ENCODE measurements at places on chromosomes 5 and 9.

DNA sequence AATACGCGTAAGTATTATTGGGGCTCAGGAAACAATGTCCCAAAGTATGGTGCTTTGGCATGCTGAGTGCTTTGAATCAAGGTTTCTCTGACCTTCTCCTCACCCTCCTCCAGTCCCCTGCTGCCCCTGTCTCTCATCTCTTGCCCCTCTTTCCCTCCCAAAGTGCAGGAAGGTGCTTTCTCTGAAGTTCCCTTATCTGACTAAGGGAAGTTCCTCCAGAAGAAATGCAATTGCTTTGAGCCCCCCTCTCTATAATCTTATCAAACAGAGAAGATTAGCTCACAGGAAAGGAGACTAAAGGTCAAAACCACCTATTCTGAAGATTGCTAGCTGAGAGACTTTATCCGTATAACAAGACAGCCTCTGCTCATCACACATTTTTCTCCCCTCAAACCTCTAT, 288.1 kb downstream of the ARL15 start:
- DNase-seq: no peak

- no peak for DNase-seq
These were observed 72.4 kb upstream of the ADAMTS2 start for GRCh38 chr5:179417696-179418095.

GRCh38 chr5:13606051-13606450, 338.4 kb downstream of the DNAH5 start:
- DNase-seq: no peak

DNA sequence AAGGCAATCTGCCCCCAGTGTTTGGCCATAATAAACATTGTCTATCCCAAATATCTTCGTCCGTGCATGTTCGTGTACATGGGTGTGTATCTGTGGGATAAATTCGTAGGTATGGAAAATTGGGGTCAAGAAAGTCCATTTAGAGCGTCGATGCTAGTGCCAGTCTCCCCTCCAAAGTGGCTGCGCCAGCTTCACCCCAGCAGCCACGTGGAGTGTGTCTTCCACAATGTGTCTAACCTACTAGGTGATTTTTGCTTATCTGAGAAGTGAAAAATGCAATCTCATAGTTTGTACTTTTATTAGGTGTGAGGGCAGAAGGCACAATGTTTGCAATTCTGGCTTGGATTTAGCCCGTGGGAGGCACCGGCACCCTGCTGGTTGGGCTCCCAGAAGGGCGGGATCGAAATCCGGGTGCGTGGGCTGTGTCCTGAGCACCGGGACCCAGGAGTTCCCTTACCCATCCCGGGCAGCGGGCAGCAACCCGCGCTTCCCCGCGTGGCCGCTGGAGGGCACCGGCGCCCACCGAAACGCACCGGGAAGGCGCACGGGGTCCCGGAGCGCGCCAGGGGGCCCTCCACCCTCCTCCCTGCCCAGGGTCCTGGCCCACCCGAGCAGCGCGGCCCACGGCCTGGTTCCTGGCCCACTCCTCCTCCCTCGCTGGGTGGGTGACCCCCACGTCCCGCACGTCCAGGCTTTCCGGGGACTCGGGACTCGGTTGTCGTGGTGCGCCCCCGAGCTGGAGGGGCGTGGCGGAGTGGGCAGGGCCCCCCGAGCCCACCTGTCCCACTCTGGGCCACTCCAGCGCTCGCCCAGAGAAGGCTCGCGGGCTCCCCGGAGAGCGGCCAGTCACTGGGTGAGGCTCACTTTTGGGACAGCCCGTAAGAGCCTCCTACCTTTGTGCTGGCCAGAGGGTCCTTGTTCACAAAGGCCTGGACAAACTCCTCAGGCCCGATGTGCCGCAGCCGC, 55.4 kb upstream of the RNF130 start:
- peak; percentile 47 for DNase-seq

- no peak for DNase-seq
These were observed 78.5 kb upstream of the TBC1D2 start for GRCh38 chr9:98333703-98334582.

DNA sequence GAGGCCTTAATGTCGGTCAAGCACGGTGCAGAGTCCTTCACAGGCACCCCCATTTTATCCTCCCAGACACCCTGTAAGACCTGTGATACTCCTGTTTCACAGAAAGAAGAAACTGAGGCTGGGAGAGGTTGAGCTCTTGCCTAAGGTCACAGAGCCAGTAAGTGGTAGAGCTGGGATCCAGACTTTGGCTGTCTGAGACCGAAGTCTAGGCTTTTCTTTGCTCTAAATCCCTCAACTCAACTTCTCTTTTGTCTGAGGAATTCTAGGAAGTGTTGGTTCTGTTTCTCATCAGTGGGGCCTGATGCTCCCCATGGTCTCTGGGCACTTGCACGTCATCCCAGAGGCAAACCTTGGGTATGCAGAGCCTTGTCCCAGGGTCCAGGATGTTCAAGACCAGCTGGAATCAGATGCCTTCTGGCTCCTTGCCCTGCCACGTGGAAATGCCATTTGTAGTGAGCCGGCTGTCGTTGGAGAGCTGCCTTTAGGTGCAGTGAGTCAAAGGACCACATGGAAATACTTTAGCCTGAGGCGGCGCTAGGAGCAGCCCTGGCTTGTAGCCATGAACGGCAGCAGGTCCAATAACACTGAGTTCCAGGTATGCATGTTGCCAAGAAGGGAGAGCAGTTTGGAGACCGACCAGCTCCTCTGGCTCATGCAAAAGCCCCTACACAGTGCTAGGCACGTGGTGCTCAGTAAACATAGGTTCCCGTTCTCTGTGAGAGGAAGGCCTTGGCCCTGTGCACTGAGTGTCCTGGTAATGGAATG, 9.2 kb downstream of the DCANP1 start:
- DNase-seq: no peak

- no peak for DNase-seq
These were observed 59.8 kb downstream of the MARCHF11 start for GRCh38 chr5:16119790-16120189.

DNA sequence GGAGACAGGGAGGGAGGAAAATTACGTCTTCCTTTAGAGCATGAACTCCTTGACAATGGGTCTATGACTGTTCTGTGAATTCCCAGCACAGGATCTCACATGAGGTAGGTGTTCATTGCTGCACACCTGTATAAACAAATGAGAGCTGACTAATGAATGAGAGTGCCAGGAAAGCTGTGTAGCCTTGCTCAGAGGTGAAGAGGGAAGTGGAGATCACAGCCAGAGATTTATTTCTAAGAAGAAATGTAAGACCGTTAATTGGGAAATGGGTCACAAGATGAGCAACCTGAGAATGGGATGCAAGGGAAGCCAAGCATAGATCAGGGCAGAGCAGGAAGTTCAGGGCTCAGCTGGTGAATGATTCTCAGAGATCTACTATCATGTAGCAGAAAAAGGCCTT, 295.1 kb downstream of the CDK5RAP2 start:
- DNase-seq: no peak

- DNase-seq: peak; percentile 63
These were observed 23.4 kb downstream of the SPACA9 start for GRCh38 chr9:132901858-132902831.

GRCh38 chr9:93390953-93391515, 60.5 kb upstream of the FAM120A start:
- DNase-seq: no peak

DNA sequence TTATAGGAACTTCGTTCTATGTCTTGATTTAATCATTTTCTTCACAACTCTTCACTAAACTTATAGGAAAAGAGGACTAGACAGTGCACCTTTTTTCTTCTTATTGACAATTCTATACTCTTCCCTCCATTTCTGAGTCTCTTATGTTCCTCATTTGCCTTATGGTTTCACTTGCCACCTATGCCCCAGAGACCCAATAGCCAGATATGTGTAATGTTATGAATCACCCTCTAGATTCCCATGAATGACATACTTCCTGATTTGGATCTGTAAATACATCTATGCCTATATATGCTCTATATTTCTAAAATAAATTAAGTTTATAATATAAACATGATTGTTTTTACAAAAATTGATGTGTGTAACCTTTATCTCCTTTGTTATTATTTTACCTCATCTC, 514.1 kb upstream of the MEF2C start:
- DNase-seq: no peak

GRCh38 chr5:62593331-62593730, 14.7 kb downstream of the LRRC70 start:
- DNase-seq: no peak

DNA sequence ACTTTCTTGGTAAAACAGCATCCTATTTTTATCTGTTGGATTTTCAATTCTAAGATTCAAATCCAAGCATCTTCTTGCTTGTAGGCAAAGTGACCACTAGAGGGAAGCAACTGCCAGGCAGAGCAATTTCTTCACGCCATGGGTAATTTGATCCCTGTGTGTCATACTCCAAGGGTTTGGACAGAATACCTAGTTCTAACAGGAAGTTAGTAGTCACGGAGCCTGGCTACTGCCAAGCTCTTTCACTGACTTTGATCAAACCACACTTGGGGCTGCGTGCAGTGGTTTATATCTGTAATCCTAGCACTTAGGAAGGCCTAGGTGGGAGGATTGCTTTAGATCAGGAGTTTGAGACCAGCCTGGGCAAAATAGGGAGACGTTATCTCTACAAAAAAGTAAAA, 473.6 kb upstream of the TNC start:
- peak; percentile 22 for DNase-seq

- DNase-seq: no peak
These were observed 25.0 kb downstream of the STOM start for GRCh38 chr9:121345070-121345469.

GRCh38 chr9:90322296-90322695, 320.3 kb downstream of the DIRAS2 start:
- no peak for DNase-seq

- no peak for DNase-seq
These were observed 168.9 kb upstream of the PUM3 start for GRCh38 chr9:3012842-3013241.

DNA sequence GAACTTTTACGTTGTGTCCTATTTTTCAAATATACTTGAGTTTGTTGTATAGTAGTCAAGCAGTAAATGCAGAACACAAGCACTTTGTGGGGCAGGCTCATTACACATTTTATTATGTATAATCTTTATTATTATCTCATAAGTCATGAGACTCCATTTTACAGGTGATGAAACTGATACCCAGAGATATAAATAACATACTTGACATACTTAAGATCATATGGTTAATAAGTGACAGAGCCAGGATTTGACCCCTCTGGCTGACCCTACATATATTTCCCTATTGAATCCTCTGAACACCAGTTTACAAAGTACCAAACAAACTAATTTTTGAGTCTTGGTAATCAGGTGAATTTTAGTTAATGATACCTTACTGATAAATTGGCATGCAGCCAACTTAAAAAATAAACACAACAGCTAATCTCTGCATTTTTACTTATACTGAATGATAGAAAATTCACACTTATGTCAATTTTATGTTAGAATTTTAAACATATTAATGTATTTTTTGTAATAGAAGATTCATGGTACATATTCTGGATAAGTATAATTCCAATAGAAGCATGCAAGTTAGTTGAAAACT, 305.0 kb upstream of the MEF2C start:
- DNase-seq: no peak

GRCh38 chr9:137217276-137218211, 4.5 kb downstream of the RNF208 start:
- no peak for DNase-seq

- peak; percentile 32 for DNase-seq
These were observed 25.8 kb upstream of the FRRS1L start for GRCh38 chr9:109192732-109193361.

- no peak for DNase-seq
These were observed 129.5 kb upstream of the RAPGEF1 start for GRCh38 chr9:131869348-131869747.

DNA sequence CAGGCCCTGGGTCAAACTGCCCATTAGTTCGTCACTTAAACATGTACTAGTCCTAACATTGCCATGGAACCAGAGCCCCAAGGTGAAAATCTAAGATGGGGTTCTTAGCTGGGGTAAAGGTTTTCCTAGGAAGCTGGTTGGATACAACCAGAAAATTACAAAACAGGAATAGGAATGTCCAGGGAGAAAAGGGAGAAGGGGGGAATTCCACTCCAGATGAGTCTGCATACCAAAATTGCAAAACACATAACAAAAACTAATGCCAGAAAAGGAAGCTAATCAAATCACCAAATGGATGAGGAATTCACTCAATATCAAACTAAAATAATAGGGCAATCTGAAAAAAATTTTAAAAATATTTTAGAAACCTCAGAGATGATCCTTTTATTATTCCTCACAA, 396.2 kb downstream of the EFNA5 start:
- no peak for DNase-seq

GRCh38 chr5:142446131-142446959, 121.5 kb upstream of the SPRY4 start:
- DNase-seq: no peak

GRCh38 chr5:145887976-145888574, 15.3 kb upstream of the GRXCR2 start:
- DNase-seq: peak; percentile 21

- DNase-seq: no peak
These were observed 59.0 kb downstream of the STARD4 start for GRCh38 chr5:111453295-111453694.

DNA sequence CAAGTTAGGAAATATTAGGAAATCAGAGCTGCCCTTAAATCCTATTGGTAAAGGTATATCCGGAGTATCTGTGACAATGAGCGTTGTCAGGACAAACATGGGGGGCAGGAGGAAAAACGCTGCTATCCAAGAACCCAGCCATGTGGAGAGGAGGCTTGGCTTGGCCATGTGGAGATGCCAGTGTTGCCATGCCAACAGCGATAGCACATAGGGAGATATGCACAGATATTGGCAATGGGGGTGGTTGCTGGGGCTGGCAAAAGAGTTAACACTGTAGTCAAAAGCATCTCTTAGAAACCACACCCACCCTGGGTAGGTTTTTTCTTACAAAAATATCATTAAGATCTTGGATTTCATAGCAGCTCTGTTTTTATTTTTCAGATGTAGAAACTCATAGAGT, 106.4 kb upstream of the ASTN2 start:
- DNase-seq: no peak

DNA sequence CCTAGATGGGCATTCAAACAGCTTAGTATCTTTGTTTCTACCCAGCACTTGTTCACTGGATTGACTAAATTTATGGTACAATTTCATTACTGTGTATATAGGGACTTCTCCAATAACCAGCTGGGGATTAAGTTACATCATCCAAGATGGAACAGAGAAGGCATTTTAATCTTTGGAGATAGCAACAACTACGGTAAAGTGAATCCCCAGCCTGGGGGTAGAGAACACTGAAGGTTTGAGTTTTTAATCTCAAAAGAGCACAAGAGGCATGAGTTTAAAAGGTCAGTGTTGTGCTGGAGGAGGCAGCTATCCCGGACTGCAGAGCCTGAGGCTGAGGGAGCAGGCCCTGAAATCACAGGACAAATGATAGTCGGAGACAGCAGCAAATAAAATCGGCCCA, 28.6 kb downstream of the DDX31 start:
- no peak for DNase-seq

GRCh38 chr5:50964746-50965653, 298.6 kb downstream of the PARP8 start:
- no peak for DNase-seq

All from progenitor cell of endocrine pancreas (in vitro differentiated cells).